ENCODE measurements at places on chromosomes 5 and 9. TPM values are rescaled to one million over a fixed set of nuclear protein-coding genes. Genes with fewer than 3 reads are reported as not detected.

PLAC8L1 gene
- 2.7 TPM for total RNA-seq

SLC1A3 gene
- total RNA-seq = 20.9 TPM

IL3 gene
- not detected for total RNA-seq

HCN1 gene
- 0.17 TPM for total RNA-seq

ZNF474 gene
- 0.45 TPM for total RNA-seq

HTR4 gene
- total RNA-seq = not detected

PRUNE2 gene
- total RNA-seq = 7.7 TPM

TRIM36 gene
- 4.4 TPM for total RNA-seq

RLN1 gene
- 0.53 TPM for total RNA-seq

MELK gene
- total RNA-seq = 12.3 TPM

QRFP gene
- total RNA-seq = not detected

GPR21 gene
- total RNA-seq = 0.67 TPM

PTGES gene
- 1.2 TPM for total RNA-seq

LRRC19 gene
- total RNA-seq = not detected

C5orf46 gene
- 32.3 TPM for total RNA-seq

BTNL3 gene
- total RNA-seq = not detected

IRX2 gene
- total RNA-seq = 7.0 TPM

PCDHGA10 gene
- total RNA-seq = 34.0 TPM

SLCO6A1 gene
- total RNA-seq = not detected

PNPLA7 gene
- total RNA-seq = 2.9 TPM

SPOCK1 gene
- total RNA-seq = 71.0 TPM

PKD2L2 gene
- total RNA-seq = not detected

SLC12A2 gene
- total RNA-seq = 20.3 TPM

GSN gene
- 357 TPM for total RNA-seq

SLC6A18 gene
- not detected for total RNA-seq

CXCL14 gene
- 0.53 TPM for total RNA-seq

PCDHA9 gene
- 1.1 TPM for total RNA-seq

GLDC gene
- 8.9 TPM for total RNA-seq

PCDHGC5 gene
- 10.9 TPM for total RNA-seq

FAM221B gene
- total RNA-seq = not detected
